ENCODE measurements at places on chromosomes 12 and 14.
A peak's percentile ranks its signal among the peaks of the same experiment; 100 is the strongest.

- DNase-seq: no peak
Observed at GRCh38 chr12:91219511-91219910, 36.9 kb upstream of the DCN start.

DNA sequence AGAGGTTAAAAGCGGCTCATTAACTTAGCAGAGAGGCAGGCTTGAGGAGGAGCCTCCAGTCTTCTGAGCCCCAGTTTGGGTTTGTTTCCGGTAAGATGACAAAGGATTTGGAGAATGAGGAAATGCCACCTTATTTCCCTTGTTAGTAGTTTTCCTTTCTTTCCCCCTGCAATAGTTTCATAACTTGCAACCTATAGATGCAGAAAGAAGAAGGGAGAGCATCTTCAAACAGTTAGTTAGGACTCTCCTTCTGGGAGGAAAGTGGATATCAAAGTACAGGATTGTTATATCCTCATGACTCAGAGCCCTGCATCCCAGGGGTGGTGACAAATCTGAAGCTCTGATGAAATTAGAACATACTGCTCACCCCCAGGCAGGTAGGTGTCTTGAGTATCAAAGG is 180.7 kb upstream of the SLC38A2 start:
- no peak for DNase-seq

DNA sequence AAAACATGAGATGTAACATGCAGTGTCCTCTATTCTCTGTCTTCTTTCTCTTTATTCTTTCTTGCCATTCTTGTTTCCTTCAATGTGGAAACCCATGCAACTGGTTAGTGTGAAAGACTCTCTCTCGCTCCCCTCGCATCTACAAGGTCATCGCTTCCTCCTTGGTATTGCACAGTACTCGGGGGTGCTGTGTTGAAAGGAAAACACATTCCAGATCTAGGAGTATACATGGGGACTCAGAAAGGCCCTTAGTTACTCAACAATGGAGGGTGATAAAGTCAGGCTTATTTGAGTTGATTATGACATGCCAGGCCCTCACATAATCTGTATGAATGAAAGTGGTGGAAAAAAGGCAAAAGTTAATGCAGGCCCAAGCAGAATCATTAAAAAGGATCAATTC is 75.5 kb upstream of the OVCH1 start:
- no peak for DNase-seq

DNA sequence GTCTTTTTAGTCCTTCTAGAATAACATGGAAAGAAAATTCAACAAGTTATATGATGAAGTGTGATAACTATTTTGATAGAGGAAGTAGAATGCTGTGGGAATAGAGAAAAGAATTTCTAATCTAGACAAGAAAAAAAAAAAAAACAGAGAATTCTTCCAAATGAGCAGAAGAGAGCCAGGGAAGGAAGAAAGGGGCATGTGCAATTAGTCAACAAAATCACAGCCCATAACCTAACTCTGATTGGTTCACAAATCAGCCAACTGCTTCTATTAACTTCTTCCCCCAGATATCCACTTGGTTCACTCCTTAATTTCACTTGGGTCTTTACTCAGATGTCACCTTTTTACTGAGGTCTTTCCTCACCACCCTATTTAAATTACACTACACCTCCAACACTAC is 69.5 kb downstream of the BTG1 start:
- DNase-seq: no peak

DNA sequence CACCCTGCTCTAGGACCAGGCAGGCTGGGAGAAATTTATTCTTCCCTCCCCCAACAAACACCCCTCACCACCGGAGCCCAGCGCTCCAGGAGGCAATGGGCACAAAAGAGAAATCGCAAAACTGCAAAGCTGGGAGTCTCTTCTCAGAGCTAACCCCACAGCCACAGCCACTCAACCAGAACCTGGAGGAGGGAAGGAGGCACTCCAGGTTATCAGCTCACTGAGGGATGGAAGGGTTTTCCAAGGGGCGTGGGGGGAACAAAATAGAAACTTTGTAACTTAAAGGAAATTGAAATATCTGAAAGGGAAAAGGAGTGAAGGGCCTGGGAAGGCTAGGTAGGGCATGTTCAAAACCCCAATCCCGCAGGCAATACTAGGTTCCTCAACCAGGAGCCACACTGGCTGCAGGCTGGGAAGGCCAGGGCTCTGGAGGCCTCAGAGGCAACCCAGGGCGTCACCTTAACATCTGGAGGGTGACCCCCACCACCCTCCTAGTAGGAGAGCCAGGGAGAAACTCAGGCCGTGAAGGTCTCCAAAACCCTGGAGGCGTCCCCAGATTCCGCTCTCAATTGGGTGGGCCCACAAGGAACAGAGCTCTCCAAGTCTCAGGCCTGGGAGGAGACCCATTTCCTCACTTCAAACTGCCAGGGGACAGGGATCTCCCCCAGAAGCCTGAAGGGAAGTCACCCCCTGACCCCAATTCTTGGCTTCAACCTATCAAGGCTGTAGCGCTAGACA is 3.2 kb downstream of the KDM2B start:
- no peak for DNase-seq

DNA sequence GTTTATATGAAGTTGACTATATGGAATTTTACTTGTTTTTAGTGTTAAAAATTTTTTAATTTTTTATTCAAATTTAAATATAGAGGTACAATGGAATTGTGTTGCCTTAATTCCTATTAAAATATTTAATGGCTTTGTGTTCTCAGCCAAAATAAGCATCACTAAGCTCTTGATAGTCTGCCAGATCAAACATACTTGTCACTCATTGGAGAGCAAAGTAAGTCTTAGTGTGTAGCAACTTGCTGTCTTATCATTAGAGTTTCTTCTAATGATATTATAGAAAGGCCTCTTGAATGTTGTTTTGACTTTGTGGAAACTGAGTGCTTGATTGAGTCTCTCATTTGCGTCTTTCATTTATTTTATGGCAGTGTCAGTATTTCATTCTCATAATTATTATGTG is 10.7 kb downstream of the SFSWAP start:
- DNase-seq: no peak

DNA sequence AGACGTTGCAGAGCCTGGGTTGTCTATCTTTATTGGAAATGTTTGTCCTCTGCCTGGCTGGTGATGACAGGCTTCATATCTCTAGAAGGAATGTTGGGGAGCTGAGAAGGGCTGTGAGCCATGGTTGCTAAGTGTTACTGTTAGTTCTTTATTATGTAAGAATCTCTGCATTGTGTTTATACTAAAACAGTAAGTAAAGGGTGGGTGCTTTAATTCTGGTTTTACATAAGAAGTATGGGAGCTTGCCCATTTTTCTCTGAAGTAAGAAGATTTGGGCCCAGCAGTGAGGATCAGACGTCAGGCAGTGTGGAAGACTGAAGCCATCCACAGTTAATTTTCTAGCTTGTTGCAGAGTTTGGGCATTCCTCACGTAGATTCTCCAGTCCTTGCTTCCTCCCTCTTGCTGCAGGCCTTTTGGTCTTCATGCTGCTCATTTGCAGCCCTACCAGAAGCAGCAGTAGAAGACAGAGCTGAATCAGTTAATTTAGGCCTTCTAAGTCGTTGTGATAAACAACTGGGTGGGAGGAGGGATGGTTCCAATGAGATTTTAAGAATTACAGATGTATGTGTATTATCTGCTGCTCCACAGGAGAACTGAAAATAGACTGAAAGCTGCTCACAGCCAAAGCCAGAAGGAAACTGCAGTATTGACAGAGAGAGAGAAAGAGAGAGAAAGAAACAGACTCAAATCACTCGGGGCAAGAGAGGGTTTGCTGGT is 21.4 kb downstream of the WNT5B start:
- DNase-seq: no peak

- no peak for DNase-seq
Observed at GRCh38 chr12:89470741-89471509, 53.7 kb downstream of the GALNT4 start.

GRCh38 chr12:106452309-106452708 is 94.8 kb downstream of the POLR3B start:
- no peak for DNase-seq

- no peak for DNase-seq
Observed at GRCh38 chr12:63955831-63956666, 111.5 kb downstream of the SRGAP1 start.

DNA sequence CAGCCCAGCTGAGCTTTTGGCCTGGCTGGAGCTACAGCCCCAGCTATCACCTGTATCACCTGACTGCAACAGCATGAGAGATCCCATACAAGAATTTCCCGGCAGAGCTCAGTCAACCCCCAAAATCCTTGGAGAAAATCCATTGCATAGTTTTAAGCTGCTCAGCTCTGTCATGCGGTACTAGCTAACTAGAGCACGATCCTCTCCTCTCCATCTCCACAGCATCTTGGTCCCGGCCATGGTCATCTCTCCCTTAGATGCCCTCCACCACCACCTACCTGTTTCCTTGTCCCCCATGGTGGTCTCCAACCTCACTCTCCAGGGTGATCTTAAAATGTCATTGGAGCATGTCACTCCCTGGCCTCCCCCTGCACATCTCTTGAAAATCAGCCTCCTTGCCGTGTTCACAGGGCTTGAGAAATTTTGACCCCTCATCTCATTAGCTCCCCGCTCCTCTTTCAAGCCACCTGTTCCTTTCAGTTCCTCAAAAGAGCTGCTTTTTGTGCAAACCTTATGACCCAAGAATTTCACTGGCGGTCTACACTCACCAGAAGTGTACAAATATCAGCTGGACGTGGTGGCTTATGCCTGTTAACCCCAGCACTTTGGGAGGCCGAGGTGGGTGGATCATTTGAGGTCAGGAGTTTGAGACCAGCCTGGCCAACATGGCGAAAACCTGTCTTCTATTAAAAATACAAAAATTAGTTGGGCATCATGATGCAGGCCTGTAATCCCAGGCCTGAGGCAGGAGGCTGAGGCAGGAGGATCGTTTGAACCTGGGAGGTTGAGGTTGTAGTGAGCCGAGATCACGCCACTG is 8.1 kb upstream of the CLMN start:
- DNase-seq: no peak

GRCh38 chr12:53754633-53755264 is 3.0 kb upstream of the CISTR start:
- no peak for DNase-seq

DNA sequence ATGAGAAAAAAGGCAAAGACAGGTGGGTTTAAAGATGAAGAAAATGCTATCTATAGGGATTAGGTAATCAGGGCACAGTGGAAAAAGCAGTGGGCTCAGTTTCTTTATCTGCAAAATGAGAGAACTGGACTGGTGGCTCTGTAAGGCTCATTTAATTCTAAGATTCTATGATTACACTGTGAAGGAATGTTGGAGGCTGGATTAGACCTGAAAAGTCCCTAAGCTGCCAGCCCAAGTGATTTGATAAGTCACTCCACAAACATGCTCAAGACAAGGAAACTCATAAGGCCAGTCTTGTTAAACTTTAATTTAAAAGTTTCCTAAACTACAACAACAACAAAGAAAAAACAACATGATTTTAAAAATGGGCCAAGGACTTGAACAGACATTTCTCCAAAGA is 75.1 kb downstream of the DCAF5 start:
- no peak for DNase-seq

DNA sequence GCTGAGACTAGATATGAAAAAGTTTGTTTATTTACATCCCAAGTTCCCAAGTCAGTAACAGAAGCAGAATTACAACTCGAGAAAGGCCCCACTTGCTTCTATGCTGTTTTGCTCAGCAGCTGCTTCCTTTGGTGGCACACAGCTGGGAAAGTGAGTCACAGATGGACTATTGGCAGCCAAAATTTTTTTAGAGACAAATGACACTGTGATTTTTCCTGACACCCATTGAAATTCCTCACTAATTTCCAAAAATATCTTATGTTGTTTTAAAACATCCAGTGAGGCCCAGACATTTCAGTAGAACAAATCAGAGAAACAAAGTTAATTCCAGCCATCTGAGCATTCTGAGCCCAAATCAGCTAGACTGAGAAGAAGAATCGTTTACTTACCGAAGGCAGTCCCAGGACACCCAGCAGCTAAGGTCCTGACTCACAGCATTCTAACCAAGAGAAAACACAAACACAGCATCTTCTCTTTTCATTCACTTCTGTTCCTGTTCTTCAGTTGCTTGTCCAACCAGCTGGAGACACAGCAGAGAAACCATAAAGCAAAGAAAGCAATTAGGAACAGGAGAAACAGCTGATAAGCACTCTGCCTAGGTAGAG is 188.3 kb downstream of the DAD1 start:
- no peak for DNase-seq

GRCh38 chr12:98644433-98644711 is 216 bp downstream of the IKBIP start:
- no peak for DNase-seq

DNA sequence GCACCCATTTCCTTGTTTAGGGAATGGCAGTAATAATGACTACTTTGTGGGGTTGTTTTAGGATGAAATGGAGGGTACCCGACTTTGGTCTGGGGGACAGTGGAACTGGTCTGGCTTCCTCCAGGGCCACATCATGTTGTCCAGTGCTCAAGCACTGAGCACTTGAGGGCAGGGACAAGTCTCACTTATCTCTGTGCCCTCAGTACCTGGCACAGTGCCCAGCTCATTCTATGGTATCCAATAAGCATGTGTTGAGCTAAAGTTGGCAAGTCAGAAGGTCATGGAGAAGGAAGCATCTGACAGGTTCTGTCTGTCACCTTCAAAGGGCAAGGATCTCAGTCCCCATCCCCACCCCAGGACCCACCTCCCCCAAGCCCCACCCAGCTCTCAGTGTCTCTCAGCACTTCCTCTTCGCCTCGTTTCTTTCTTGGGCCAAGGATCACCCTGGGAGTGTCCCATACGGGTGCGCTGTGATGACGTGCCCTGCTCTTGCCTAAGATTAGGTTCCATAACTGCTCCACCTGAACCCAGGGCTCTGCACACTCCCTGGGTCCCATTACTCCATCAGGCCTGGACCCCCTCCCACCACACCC is 24.3 kb upstream of the TMEM106C start:
- DNase-seq: no peak

DNA sequence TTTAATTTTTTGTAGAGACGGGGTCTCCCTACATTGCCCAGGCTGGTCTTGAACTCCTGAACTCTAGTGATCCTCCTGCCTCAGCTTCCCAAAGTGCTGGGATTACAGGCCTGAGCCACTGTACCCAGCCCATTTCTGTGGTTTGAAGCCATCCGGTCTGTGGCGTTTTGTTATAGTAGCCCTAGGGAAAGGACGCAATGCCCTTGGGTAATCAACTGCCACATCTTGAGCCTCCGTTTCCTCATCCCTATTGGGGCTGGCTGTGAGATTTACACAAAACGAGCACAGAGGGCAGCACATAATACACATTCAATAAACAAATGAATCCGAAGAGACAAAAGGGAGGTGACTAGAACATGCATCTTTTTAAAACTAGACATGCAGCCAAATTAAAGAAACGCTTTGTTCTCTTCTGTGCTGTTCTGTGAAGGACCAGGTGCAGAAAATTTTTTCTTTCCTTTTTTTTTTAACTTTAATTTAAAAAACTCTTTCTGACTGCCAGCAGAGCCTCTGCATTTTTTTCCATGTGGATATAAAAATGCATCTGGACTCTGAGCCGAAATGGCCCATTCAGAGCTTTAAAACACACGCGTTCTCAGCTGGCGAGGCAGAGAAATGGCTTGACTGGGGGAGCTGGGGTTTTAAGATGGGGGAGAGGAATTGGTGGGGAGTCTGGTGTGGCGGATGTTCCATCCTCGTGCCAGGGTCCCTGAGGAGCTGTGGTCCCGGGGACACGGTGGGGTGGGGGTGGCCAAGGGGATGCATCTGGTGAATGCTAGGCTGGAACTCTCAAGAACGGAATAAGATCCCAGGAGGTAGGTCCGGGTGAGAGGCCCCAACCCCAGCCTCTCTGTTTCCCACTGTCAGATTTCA is 119.0 kb downstream of the RBM19 start:
- DNase-seq: no peak

GRCh38 chr12:114481200-114481535 is 75.2 kb upstream of the TBX5 start:
- DNase-seq: peak; percentile 0
